Renal cortical epithelial cell (primary cell): ENCODE measurements at places on chromosomes 11 and 22. TPM values are rescaled to one million over a fixed set of nuclear protein-coding genes. Genes with fewer than 3 reads are reported as not detected.

The DEUP1 gene
- 0.65 TPM in 1 of 2 replicates, not detected in the other for total RNA-seq

The CD3E gene
- not detected in 2 replicates for total RNA-seq

The PRR33 gene
- total RNA-seq = not detected in 2 replicates

The TMEM25 gene
- total RNA-seq = 35.9 and 72.0 TPM in 2 replicates

The CSRP3 gene
- total RNA-seq = not detected in 2 replicates

The GLB1L3 gene
- not detected in 2 replicates for total RNA-seq

DNA sequence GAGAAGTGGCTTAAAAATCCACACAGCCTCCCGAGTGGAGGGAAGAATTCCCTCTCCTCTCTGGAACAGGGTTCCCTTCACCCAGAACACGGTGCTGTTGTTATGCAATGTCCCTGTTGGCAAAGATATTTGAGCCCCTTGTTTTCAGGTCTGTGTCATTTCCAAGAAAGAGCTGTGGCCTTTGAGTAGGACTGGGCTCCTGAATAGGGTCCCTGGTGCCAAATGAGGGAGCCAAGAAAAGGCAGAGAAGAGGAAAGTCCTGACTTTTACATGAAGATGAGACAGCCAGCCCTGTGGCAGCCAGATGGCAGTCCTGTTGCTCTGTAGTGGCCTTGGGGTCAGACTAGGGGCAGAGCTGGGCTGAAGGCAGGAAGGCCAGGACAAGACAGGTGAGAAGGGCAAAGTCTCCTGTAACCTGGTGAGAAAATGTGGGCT is 51.2 kb upstream of the ELF5 start:
- DNase-seq = no peak

DNA sequence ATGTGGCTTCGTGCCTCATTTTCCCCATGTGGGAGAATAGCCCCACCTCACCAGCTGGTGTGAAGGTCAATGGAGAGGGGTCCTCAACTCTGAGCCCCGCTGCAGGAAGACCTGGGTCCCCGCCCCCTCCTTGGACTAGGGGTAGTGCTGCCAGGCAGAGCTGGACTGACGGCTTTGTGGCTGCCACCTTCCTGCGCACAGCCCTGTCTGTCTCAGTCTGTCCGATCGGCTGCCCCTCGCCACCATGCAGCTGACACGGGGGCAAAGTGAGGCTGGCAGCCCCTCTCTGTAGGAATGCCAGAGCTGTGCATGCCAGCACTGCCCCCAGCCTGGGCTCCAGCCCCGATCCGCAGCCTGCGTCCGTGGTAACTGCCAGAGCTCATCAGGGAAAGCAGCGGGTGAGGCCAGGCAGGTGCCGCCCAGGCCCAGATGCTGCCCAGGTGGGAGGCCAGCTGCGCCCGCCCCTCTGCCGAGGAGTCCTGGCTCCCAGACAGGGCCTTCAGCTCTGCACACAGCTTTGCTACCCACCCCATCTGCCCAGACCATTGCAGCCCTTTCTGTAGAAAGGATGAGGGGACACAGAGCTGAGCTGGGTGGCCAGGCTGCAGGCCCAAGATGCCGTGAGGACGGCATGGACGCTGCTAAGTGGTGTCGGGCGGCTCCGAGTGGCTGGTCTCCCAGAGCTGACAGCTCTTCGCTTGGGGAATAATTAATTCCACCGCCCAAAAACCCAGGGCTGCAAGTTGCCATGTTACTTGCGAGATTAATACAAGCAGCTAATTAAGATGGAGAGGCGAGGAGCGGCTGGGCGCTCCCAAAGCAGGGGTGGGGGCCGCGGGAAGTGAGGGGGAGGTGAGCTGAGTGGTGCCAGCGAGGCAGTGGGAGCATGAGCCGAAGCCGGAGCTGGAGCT is 19.5 kb upstream of the FLRT1 start:
- DNase-seq = no peak

- DNase-seq = no peak
Measured at GRCh38 chr11:65584723-65585171, 8.9 kb downstream of the EHBP1L1 start.

DNA sequence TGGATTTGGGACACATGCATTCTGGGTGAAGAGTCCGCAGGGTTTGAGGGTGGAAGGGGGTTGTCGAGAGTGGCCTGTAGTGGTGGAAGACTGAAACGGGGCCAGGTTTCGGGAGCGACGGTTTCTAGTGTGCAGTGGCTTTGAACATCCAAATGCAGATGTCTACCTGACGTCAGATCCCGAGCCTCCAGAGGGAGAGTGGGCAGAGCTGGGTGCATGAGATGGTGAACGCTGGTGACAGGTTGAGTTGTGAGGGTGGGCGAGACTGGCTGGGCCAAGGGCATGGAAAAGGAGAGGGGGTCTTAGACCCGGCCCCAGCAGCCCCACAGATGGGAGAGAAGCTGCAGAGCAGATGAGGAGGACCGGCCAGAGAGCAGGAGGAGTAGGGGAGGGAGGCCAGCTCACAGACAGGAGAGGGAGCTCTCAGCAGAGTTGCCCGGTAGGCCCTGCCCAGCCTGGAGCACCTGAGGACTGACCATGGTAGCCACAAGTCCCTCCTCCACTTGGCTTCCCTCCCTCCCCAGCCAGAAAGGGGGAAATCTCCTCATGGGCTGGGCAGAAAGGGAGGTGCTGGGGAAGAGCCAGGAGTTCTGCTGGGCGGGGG is 14.2 kb downstream of the KCNJ4 start:
- DNase-seq = no peak

DNA sequence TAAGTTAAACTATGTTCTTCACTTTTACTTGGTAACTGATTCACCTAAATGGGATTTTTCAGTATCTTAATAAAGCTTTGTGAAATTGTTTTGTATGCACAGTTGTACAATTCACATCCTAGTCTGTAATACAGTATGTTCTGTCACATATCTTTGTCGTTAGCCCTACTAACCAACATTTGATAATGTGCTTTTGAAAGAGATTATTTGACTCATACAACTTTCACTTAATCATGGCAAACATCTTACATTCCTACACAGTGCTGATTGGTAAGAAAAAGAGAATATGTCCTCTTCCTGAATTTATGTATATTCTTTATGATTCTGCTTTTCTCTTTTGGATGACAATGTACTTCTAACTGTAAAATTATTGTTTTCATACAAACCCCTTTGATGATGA is 234.5 kb downstream of the METTL15 start:
- peak; percentile 15 for DNase-seq

- peak; percentile 50 for DNase-seq
Measured at GRCh38 chr11:6531267-6531752, 34.2 kb downstream of the DNHD1 start.

GRCh38 chr11:46472662-46472994 is 81.1 kb upstream of the CHRM4 start:
- peak; percentile 15 for DNase-seq

- DNase-seq = no peak
Measured at GRCh38 chr11:4699697-4700435, 2.2 kb upstream of the OR51E2 start.

- no peak for DNase-seq
Measured at GRCh38 chr11:69702769-69703452, 911 bp downstream of the FGF19 start.

DNA sequence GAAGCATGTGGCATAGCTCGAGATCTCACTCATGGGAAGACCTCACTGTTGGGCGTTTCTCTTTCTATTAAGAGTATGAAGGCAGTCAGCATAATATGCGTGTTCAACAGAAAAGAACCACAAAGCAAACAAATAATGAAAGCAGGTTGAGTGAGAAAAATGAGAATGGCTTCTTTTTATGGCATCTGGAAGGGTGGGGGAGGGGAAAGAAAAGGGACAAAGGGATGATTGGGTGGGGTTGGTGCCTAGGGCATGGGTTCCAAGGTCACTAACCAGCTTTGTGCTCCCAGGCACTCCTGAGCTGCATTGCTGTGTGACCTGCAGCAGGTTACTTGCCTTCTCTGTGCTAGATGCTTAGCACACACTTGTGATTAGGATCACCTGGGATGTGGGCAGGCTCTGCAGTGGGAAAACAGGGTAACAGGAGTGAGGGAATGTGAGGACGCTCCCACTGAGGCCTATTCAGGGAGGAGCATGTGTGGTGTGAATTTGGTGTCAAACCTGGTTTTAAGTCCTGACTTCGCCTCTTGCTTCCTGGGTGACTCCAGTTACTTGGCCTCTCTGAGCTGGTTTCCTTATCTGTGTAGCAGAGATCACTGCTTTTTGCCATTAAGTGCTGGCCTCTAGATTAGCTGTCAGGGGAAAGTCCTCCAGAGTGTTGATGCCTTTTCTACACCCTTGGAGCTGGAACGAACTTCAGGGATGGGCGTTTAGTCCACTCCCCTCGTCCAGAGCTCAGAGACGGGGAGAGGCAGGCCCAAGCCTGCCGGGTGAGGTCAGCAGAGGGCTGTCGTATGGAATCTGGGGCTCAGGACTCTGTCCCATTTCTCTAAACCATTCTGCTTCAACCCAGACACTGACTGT is 74.8 kb downstream of the KIAA1671 start:
- DNase-seq = no peak

DNA sequence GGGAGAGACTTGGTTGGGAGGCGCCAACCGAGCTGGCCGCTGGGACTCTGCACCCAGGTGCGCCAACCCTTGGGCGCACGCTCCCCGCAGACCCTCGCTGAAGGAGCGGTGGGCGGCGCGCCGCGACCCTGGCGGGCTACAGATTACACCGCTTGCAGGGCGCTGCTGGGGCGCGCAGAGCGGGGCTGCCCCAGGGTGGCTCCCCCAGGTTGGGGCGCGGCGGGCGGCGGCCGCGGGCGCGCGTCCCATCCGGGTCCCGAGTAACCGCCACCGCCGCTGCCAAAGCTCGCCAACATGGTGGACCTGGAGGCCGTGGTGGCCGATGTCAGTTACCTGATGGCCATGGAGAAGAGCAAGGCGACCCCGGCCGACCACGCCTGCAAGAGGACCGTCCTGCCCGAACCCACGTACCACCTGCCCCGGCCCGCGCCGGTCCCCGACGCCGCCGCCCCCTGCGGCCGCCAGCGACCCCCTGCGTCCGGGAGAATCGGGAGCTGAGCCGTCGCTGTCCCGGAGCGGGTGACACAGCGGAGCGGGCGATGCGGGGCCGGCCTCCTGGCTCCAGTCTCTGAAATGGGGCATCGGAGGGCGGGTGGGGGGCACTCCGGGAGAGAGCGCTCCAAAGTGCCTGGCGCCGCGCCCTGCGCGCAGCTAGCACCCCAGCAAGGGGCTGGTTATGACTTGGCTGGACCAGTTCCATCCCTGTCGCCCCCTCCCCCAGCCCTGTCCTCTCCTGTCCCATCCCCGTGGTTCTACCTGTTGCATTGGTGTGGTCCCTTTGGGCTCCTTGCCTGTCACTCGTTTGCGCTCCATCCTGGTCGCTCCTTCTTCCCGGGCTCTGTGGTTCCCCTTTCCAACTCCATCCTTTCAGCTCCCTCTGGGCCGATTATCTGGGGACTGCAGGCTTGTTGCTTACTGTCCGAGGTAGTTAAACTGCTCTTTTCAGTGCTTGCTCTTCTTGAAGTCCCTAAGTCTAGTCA is 143.3 kb upstream of the GRK3 start:
- peak; percentile 10 for DNase-seq

DNA sequence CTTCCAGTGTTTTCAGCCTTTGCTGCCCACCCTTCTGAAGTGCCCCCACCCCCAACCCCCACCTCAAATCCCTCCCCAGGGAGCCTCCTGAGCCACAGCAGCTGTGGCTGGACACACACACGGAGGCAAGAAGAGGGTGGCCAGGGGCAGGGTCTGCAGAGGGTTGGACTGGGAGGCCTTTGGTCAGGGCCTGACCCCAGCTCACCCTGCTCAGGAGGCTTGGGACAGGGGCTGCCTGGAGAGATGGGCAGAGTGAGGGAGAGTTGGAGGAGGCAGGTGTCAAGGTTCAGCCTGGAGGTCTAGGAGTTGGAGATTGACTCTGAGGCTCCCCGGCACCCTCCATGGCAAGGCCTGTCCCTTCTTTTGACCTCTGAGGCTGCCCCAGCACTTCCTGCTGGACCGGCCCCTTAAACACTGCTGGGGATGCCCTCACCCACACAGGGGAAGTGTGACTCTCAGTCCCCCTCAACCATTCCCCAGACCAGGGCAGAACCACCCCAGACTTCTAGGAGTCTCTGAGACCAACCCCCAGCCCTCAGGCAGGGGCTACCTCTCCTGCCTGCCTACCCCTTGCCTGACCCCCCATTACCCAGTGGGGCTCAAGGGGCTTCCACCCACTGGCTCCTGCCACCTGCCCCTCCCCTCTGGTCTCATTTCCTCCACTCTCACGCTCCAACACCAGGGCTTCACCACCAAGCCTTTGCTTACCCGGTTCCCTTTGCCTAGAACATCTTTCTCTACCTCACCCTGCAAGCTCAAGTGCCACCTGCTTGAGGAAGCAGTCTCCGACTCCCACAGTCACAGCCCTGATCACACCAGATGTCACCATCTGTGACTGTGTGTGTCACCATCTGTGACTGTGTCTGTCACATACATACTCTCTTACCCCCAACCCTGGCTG is 8.6 kb downstream of the ARAP1 start:
- no peak for DNase-seq

- DNase-seq = no peak
Measured at GRCh38 chr11:95375886-95376285, 144.9 kb upstream of the SESN3 start.

GRCh38 chr11:129729823-129730222 is 85.8 kb upstream of the TMEM45B start:
- no peak for DNase-seq

- no peak for DNase-seq
Measured at GRCh38 chr11:122808478-122808869, 29.8 kb upstream of the CRTAM start.

- DNase-seq = no peak
Measured at GRCh38 chr11:76234416-76235232, 28.3 kb upstream of the WNT11 start.

- DNase-seq = no peak
Measured at GRCh38 chr11:74169738-74170458, 904 bp downstream of the C2CD3 start.

GRCh38 chr22:36409911-36410756 is 22.4 kb upstream of the MYH9 start:
- DNase-seq = peak; percentile 96

- DNase-seq = peak; percentile 98
Measured at GRCh38 chr22:24208012-24208749, 26.9 kb downstream of the SUSD2 start.

- no peak for DNase-seq
Measured at GRCh38 chr22:32177221-32177765, 18.2 kb upstream of the C22orf42 start.

DNA sequence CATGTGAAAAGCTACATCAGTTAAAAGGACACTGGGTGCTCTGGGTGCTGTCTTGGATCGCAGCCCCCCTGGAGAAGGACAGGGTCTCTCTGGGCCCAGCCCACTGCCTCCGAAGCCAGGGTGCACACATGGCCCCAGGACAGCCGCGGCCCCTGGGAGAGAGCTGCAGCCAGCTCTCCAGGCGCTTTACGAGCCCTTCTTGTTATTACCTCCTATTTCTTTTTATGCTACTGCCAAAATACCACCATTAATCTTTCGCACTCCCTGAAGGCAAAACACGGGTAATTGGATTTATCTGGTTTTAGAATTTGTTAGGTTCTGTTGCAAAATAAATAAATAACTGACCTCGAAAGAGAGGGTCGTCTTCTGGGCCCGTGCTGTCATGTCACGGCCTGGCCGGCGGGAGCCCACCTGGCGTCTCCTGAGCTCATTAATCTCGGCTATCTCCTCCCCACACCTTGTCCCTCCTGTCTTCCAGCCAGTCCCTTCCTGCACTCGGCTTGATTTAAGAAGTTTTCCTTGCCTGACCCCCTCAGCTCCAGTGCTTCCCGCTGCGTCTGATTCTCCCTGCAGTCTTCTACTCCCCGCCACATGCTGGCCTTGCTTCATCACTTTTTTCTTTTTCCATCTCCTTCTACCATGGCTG is 611.7 kb downstream of the OPCML start:
- no peak for DNase-seq
